ENCODE measurements at places on chromosomes 12 and 14.
A peak's percentile ranks its signal among the peaks of the same experiment; 100 is the strongest.

- no peak for DNase-seq
Measured at GRCh38 chr12:12901158-12901791, 9.9 kb downstream of the GPRC5A start.

DNA sequence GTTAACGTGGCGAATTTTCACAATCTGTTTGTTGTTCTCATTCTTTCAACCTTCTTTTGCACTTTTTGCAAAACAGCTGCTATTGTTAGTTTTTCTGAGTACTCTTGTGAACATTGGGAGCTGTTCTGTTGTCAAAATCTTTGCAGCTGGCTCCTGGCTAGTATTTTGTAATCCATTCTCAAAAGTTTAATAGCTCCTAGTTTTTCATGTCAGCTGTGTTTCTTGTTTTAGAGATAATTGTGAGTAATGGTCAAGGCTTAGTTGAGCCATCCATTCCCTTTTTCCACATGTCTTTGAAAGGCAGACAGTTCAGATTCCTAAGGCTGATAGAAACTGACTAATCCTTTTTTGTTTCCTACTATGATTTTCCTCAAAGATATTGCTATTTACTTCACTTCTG is 39.1 kb upstream of the CRADD start:
- no peak for DNase-seq

GRCh38 chr14:71240171-71240570 is 332.9 kb downstream of the PCNX1 start:
- DNase-seq: no peak

DNA sequence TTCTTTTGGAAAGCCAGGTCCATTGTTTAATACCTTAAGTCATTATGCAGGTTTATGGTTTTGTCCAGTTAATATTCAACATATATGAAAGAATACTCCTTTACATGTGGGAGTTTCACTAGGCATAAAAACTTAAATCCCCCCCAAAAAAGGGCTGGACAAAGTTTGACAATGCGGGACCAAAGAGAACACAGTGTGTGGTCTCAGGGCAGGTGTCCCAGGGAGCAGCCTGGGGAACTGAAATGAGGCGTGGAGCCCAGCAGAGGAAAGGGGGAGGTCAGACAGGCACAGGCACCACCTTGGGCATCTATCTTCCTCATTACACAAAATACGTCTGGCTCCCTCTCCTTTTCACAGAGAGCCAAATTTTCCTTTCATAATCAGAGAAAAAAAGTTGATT is 22.5 kb downstream of the PKP2 start:
- no peak for DNase-seq

DNA sequence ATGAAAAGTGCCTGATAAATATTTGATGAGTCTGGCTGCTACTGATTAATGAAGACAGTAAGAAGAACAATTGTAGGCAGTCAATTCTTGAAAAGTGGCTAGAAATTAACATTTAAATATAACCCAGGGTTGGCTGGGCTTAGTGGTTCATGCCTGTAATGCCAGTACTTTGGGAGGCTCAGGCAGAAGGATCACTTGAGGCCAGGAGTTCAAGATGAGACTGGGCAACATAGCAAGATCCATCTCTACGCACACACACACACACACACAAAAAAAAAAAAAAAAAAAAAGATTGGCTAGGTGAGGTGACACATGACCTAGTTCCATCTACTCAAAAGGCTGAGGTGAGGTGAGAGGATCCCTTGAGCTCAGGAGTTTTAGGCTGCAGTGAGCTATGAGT is 7.9 kb upstream of the PLBD1 start:
- DNase-seq: no peak

DNA sequence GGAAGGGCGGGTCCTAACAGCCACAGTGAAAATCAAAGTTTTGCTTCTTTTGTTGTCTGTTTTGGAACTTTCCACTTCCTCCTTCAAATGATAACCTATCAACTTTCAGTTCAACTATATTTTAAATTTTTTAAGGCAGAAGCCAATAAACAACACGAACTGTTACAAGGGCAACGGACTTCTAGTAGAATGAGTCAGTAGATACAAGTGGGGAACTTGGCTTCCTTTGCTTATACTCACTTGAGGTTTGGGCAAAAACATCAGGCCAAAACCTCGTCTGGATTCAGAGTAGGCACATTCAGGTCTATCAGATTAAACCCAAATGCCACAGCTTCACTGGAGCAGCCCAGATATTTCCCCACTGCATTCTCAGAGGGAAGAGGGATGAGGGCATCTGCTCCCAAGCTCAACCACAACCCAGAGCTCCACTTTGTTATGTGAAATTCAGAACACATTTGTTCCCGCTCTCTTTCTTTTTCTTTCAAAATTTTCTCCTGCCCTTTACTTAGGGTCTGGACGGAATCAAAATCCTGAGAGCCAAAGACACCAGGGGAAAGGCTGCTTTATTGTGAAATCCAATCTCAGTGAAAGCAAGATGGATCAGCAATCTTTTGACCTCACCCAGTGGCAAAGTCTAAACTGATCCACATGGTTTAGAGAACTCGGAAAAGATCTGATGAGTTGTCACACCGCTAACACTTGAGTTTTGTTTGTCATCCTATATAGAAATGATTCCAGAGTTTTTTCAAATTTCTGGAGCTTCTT is 152.5 kb upstream of the BTG1 start:
- peak; percentile 32 for DNase-seq

DNA sequence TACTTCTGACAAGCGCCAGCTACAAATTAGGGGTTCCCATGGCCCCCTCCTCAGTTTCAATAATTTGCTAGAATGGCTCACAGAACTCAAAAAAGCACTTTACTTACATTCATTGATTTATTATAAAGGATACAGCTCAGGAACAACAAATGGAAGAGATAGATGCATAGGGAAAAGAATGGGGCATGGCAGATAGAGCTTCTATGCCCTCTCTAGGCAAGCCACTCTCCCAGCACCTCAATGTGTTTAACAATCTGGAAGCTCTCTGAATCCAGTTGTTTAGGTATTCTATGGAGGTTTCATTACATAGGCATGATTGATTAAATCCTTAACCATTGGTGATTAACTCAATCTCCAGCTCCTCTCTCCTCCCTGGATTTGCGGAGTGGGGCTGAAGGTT is 184.5 kb upstream of the DAAM1 start:
- DNase-seq: no peak

DNA sequence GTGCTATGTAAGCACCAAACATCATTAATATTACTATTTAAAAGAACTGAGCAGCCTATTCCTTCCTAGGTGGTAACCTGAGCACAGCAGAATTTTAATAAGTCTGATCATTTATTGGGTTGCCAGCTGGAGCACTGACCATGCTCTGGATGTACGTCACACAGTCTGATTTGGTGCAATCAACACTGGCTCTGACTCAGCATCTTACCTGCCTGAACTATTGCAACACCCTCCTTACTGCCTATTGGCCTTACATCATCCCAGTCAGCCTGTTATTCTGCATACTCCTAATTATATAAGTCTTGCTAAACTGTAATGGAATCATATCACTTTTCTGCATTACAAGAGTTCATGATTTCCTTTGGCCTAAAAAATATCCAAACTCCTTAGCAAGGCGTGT is 149.7 kb downstream of the PTPRO start:
- DNase-seq: no peak

- no peak for DNase-seq
Measured at GRCh38 chr14:89649451-89650075, 232.5 kb upstream of the FOXN3 start.

- DNase-seq: peak; percentile 68
Measured at GRCh38 chr14:23321572-23322547, 603 bp downstream of the PABPN1 start.

GRCh38 chr14:26963711-26964110 is 365.9 kb upstream of the NOVA1 start:
- no peak for DNase-seq

DNA sequence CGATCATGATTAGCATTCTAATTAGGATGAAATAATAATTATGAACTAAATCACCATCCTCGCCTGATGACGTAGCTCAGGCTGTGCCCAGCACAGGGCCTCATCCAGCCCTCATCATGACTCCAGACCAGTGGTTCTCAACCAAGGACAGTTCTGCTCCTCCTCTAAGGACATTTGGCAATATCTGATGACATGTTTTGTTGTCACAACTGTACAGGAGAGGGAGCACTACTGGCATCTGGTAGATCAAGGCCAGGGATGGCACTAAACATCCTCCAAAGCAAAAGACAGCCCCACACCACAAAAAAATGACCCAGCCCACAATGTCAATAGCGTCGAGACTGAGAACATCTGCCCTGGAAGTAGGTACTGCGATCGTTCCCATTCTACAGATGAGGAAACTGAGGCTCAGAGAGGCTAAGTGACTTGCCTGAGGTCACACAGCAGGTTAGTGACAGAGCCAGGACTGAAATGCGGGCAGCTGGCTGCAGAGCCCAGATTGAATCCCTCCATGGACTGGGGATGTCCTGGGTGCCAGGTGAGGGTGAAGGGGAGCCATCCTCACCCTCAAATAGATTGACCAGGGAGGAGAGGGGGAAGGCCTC is 15.5 kb downstream of the TRPV4 start:
- no peak for DNase-seq

DNA sequence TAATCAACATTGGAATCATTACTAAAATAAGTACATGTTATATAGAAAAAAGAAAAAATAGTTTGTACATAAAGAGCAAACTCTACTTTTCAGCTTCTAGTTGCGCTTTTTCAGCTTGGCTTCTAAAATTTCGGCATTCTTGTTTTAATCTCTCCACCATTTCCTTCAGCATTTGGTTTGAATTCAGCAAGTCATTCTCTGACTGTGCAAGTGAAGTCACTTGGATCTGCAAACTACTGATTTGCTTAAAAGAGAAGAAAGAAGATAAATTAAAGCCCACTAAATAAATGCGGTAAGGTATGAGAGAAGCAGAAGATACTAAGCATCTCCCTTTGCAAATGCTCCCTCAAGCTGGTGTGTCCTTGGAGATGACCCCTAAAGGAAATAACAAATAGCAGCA is 126.3 kb downstream of the CEP83 start:
- DNase-seq: no peak

GRCh38 chr12:67068761-67069450 is 200.3 kb upstream of the CAND1 start:
- DNase-seq: peak; percentile 63

DNA sequence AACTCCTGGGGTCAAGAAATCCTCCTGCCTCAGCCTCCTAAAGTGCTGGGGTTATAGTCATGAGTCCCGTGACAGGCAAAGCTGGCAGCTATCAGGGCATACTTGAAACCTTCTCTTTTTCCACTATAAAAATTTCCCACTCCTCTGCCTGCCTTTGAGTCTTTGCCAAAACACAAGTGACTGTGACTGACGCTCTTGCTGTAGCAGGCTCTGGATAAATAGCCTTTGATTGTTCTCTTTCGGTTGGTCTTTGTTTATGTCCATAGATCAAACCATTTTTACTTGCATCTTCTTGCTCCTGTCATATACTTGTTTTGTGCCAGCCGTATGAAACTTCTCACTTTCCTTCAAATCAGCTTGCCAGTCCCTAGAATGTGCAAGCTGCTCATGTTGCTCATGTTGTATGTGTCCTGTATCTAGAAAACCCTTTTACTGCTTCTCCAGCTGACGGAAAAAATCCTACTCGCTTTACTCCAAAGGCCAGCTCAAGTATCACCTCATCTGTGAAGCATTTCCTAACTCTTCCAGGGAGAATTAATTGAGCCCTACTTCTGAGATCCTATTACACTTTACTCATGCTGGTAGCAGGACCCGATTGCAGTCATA is 73.1 kb downstream of the RESF1 start:
- DNase-seq: no peak

- no peak for DNase-seq
Measured at GRCh38 chr12:109737126-109737525, 23.5 kb downstream of the FAM222A start.

DNA sequence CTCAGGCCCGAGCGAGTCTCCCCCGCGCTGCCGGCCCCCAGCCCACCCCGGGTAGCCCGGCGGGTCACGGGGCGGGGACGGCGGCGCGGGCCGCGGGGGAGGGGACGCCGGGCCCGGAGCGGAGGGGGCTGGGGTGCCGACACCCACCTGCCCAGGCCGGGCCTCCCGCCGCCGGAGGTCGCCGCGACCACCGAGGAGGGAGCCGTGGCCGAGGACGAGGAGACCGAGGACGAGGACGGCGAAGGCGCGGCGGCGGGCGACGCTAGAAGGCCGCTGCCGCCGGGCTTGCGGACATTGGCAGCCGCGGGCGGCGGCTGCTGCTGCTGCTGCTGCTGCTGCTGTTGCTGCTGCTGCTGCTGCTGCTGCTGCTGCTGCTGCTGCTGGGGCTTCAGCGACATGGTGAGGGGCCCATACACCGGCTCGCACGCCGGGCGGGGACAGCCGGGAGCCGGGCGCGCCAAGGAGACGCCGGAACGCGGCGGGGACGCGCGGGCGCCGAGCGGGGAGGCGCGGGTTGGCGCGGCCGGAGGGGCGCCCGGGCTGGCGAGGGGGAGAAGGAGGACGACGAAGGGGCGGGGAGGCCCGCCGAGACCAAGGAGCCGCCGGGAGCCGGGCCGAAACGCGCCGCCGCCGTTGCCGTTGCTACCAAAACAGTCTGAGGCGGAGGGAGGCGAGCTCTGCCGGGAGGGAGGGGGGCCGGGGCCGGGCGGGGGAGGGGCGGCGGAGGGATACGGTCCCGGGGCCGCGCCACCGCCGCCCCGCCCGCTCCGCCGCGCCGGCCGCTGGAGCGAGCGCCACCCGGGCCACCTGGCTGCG is at the start of gene ATXN2:
TSS of gene ATXN2 (minus strand) at position 679 of the 816 bp plus-strand sequence. CDS start at position 398, 281 bp downstream.
- peak; percentile 78 for DNase-seq

- no peak for DNase-seq
Measured at GRCh38 chr12:126537961-126538530, 1472.8 kb downstream of the AACS start.

GRCh38 chr14:92599811-92600210 is 86.2 kb downstream of the RIN3 start:
- no peak for DNase-seq

GRCh38 chr14:100072783-100073346 is 7.6 kb downstream of the EVL start:
- DNase-seq: peak; percentile 78

- DNase-seq: no peak
Measured at GRCh38 chr14:49886523-49886922, 6.4 kb upstream of the ARF6 start.

DNA sequence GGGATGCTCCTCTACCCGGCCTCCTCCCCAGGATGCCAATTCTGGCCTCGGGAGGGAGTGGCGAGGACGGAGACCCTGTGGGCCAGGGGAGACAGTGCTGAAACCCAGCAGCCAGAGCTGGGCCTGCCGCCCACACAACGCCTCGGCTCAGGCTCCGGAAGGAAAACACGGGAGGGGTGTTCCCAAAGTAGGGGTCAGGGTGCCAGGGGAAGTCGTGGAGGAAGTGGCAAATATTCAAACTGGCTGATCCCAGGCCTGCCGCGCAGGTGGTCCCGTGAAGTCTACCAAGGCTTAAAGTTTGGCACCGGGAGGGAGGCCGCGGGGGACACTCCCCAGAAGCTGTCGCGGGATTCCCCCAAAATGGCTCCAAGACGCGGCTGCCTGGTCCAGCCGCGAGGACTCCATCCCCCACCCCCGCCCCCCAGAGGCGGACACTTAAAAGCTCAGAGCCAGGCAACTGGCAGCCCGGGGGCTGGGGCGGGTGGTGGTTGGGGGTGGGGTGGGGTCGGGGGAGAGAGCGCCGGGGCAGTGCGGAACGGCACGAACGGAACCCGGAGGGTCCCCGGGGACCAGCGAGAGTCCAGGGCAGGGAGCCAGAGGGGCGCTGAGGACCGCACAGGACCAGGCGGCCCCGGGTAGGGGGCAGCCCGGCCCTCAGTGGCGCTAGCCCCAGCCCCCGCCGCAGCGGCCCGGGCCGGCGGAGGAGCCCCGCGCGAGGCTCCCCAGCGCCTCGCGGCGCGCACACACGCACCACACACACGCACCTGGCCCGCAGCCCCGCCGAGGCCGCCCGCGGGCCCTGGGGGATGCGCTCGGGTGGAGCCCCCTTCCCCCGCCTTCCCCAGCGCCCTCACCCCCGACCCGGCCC is 20.0 kb downstream of the BEGAIN start:
- no peak for DNase-seq

- DNase-seq: peak; percentile 74
Measured at GRCh38 chr12:50059440-50060119, 2.2 kb downstream of the ASIC1 start.
